Cardiac muscle cell (in vitro differentiated cells and primary cell): ENCODE measurements at places on chromosomes 3 and 15. TPM values are rescaled to one million over a fixed set of nuclear protein-coding genes. Genes with fewer than 3 reads are reported as not detected.

Gene NDN
- total RNA-seq, result 198 and 240 TPM in 2 replicates

Gene TRPM1
- total RNA-seq, result not detected in 2 replicates

Gene SNTN
- total RNA-seq, result 0.24 TPM in 1 of 2 replicates, not detected in the other

Gene ZBBX
- total RNA-seq, result 2.3 and 2.9 TPM in 2 replicates

Gene SOX14
- total RNA-seq, result not detected in 2 replicates

Gene CACNA2D2
- total RNA-seq, result 6.8 and 8.7 TPM in 2 replicates

Gene DLL4
- total RNA-seq, result 0.11 and 0.71 TPM in 2 replicates

Gene NR1I2
- total RNA-seq, result 0.06 TPM in 1 of 2 replicates, not detected in the other

Gene ACKR4
- total RNA-seq, result not detected in 2 replicates

Gene MYRIP
- 0.21 and 0.36 TPM in 2 replicates for total RNA-seq

Gene CSTA
- total RNA-seq, result not detected in 2 replicates

Gene RASGRP1
- 2.6 and 4.5 TPM in 2 replicates for total RNA-seq

Gene EXD1
- not detected in 2 replicates for total RNA-seq

Gene STOML1
- 8.2 and 8.8 TPM in 2 replicates for total RNA-seq

Gene AMT
- total RNA-seq, result 37.3 and 67.2 TPM in 2 replicates

Gene FETUB
- total RNA-seq, result not detected in 2 replicates

Gene LMCD1
- 27.7 and 33.0 TPM in 2 replicates for total RNA-seq

Gene TMEM42
- total RNA-seq, result 25.5 and 27.3 TPM in 2 replicates

Gene SECISBP2L
- total RNA-seq, result 19.9 and 24.6 TPM in 2 replicates

Gene CNTN3
- total RNA-seq, result 0.09 and 0.18 TPM in 2 replicates

Gene GOLGA8S
- total RNA-seq, result 0.04 TPM in 1 of 2 replicates, not detected in the other
